ENCODE measurements at places on chromosomes 7 and 10.

DNA sequence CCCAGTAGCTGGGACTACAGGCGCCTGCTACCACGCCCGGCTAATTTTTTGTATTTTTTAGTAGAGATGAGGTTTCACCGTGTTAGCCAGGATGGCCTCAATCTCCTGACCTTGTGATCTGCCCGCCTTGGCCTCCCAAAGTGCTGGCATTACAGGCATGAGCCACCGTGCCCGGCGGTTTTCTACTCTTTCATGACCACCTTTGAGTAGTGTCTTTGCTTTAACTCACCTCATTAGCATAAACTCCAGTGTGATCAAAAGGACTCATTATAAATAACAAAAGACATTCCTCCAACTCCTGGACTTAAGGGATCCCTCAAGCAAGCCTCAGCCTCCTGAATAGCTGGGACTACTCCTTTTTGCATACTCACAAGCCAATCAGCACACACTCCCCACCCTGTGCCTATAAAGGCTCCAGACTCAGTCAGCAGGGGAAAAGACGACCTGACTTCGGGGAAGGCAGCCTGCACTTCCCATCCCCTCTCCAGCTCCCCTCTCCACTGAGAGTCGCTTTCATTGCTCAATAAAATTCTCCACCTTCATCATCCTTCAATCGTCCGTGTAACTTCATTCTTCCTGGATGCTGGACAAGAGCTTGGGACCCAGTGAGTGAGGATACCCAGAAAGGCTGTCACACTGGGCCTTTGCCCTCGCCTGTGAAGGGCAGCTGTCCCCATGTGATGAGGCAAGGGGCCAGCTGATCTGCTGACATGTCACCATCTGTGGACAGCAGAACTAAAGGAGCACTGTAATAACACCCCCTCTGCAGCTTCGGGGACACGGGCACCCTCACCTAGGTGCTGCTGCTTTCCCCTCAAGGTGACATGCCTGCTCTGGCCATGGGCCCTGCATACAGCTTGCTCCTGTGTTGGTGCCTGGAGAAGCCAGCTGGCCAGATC, 35.0 kb upstream of the EIF4H start:
- no peak for DNase-seq

- no peak for DNase-seq
Observed at GRCh38 chr10:61993711-61994401, 92.4 kb downstream of the ARID5B start.

DNA sequence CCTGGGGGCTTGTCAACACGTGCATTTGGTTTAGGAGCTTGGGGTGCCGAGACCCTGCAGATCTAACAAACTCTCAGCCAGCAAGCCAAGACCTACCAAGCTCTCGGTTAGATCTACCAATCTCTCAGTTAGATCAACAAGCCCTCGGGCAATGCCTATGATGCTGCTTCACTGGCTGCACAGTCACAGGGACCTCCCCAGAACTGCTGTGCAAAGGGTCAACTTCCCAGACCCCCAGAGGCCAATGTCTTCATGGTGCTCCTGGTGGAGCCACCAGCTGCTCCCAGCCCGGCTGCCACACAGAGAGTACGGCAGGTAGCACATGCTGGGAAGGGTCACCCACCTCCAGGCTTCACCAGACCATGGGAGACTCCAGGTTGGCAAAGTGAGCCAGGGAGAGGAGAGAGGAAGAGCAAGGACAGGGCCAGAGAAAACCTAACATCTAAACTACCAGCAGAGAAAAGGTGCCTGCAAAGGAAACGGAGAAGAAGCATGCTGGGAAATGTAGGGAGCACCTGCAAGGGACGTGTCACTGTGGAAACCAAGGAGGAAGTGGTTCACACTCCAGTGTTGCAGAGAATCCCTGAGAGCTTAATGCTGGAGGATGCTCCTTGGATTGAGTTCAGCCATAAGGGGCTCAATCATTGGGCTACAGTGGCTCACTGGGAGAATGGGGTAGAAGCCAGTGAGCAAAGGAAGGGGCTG, 51.5 kb upstream of the GDF10 start:
- DNase-seq, result no peak

- DNase-seq, result no peak
Observed at GRCh38 chr10:8637640-8638039, 583.2 kb downstream of the GATA3 start.

DNA sequence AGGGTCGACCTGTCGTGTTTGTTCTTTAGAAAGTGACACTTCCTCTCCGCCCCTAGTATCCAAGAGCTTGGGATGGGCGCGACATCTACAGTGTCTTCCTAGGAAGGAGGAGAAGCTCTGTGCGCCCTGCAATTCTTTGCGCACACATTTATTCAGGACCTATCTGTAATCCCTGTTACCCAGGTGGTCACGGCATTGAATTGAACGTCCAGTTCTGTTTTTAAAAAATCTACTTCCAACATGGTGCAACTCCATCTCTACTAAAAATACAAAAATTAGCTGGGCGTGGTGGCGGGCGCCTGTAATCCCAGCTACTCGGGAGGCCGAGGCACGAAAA, 606 bp upstream of the LAMB1 start:
- no peak for DNase-seq

DNA sequence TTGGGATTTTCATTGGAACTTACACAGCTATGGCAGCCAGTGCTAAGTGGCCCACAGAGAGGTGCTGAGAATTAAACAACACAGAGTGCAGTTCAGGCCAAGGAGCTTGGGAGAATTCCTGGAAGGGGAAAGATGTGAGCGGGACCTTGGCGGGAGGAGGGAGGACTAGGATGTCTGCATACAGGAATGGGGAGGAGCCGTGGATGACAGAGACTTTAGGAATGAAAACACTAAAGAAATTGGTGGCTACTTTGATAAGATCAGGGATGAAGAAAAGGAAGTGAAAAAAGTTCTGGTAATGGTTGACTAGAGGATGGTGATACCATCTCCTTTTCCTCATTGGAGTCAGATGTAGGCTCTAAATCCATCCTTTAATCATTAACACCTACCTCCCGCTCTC, 234.2 kb upstream of the FZD8 start:
- no peak for DNase-seq

GRCh38 chr7:134514106-134514505, 13.3 kb upstream of the AKR1B10 start:
- DNase-seq, result no peak

GRCh38 chr10:21083861-21084260, 186.8 kb upstream of the NEBL start:
- no peak for DNase-seq

- no peak for DNase-seq
Observed at GRCh38 chr7:47539398-47540052, 42.4 kb downstream of the TNS3 start.
